Right forelimb (tissue), 1 donor: ENCODE measurements at places on chromosomes 4 and X.

GRCh38 chr4:56828784-56829535 is 7.5 kb upstream of the SPINK2 start:
- no peak for DNase-seq

GRCh38 chr4:31058656-31059055 is 338.5 kb downstream of the PCDH7 start:
- no peak for DNase-seq

DNA sequence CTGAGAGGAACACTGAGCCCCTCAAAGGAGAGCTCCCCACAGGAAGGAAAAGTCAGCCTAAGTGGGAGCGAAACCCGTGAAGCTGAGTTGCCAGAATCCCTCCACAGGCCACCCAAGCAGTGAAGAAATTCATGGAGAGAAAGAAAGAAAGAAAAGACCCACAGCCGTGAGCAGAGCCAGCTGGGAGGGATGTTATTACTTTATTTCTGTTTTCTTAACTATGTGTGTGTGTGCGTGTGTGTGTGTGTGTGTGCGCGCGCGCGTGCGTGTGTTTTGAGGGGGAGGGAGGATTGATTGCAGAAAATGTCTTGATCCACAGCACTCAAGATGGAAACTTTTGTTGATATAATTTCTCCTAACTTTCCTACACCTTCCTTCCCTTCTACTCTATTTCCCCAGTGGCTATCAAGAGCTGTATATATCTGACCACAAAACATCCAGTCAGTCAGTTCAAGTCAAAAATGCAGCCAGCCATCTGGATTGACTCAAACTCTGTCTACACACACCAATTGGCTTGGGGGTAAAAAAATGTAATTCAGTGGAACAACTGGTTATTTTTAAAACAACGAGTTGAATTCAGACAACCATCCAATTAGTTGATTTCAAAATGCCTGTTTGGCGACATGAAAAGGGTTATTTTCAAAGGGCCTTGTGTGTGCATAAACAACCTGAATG is 13.8 kb upstream of the GPC3 start:
- DNase-seq, result peak; percentile 66

DNA sequence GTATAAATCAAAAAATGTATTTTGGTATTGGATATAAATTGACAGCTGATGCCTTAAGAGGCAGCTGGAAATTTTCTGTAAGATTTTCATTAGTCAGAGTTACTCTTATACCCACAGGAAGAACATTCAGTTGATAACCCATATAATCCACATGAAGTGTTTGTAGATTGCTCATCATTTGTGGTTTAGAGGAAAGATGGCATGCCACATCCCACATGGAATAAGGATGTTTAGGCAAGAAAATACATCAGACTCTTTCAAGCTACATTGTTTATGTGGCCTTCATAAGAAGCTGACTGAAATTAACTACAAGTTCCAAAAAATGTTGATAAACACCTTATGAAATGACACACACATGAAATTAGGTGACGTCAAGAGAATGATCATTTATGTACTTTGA is 56.6 kb downstream of the AREG start:
- DNase-seq, result no peak
